GM12865 (cell line): ENCODE measurements at places on chromosomes 1 and 21.
A peak's percentile ranks its signal among the peaks of the same experiment; 100 is the strongest.

DNA sequence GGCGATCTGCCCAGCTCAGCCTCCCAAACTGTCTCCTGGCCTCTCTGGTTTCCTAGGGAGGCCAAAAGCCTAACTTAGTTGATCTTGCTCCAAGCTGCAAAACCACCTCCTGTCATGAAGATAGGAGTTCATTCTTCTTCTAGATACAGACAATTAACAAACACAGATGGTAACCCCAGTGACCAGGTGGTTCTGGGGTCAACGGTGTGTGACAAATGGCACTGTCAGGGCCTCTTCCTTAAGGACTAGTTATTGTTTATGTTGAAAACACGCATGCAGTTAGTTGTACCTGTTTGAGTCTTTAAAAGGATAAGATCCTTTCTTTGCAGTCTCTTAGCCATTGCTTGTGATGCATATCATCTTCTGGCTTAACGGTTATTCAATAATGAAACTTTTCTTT is 4.6 kb upstream of the UMODL1 start:
- DNase-seq: no peak

- DNase-seq: no peak
Measured at GRCh38 chr1:108961198-108961597, 2.1 kb downstream of the CLCC1 start.

- DNase-seq: peak; percentile 42
Measured at GRCh38 chr1:16719571-16720350, 20.6 kb upstream of the RNU1-4 start.

DNA sequence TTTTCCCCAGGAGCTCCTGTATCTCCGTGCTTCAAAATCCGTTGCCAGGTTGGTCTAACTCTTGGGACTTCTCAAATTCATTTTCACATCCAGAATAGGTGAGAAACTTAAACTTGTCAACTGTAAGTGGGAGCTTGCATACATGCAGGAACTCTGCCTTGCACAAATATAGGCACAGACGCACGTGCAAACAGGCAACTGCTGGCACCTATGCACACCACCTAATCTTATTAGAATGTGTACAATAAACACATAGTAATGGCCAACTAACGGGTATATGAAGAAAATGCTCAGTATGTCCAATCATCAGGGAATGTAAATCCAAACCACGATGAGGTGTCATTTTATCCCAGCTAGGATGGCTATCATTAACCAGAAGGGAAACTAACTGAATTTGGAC is 22.6 kb upstream of the FCGR2A start:
- DNase-seq: no peak

GRCh38 chr1:9912264-9912936 is 2.3 kb upstream of the CTNNBIP1 start:
- no peak for DNase-seq

- no peak for DNase-seq
Measured at GRCh38 chr1:105964879-105965278, 1091.6 kb upstream of the PRMT6 start.

DNA sequence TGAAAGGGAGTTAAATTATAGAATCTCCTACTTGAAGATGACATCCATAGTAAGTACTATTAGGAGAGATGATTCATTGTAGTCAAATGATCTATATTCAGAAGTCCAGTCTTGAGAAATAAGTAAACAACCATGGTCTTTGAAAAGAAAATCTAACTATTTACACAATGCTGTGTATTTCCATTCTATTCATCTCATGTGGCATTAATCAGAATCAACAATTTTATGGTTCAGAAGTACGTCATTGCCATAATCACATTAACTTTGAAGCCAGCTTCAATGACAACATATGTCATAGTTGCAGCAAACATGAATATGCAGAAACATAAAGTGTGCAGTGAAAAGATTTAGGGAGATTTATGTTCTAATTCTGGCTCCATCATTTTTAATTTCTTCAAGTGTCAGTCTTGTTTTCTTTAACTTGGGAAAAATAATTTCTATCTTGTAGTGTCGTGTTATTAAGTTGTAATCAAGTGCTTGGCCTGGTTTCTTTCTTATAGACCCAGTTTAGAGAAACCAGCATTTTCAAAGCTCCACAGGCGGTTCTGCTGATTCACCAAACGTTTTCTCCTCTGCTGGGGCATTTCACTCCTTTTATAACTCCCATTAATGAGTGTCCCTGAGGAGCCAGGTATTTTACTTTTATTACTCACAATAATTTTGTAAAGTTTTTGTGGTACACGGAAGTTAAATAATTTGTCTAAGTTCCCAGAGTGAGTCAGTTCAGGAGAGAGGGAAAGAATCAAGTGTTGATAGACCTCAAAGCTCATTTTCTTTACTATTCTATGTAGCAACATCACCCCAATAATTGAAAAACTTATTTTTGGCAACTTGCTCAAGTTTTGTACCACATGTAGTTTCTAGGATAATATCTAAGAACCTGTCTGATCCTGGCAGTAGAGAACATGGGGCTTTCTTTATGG is 35.9 kb upstream of the PTGS2 start:
- DNase-seq: no peak

DNA sequence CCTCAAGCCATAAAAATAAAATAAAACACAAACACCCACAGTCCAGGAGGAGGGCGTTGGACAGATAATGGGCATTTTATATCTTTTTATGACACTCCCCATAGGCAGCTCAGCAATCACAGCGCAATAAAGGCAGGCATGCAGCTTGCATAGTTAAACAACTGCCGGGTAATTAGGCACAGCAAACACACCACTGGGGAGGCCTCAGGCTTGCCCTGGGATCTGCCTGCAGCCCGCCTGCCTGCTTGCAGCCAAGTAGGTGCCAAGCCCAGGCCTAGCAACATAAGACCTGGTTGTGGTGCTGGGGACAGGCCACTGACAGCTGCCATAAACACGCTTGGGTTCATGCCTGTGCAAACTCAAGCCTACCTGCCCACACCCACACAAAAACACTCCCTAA is 54.2 kb downstream of the DMAP1 start:
- no peak for DNase-seq
